Right atrium auricular region (tissue), 2 donors: ENCODE measurements at places on chromosomes 4 and X. TPM values are rescaled to one million over a fixed set of nuclear protein-coding genes. Genes with fewer than 3 reads are reported as not detected.

GRCh38 chrX:118770133-118770760, 42.8 kb downstream of the IL13RA1 start:
- DNase-seq = no peak

- DNase-seq = no peak
Measured at GRCh38 chr4:44462259-44462658, 13.7 kb upstream of the KCTD8 start.

MAGEA2 gene
- total RNA-seq = not detected

DNA sequence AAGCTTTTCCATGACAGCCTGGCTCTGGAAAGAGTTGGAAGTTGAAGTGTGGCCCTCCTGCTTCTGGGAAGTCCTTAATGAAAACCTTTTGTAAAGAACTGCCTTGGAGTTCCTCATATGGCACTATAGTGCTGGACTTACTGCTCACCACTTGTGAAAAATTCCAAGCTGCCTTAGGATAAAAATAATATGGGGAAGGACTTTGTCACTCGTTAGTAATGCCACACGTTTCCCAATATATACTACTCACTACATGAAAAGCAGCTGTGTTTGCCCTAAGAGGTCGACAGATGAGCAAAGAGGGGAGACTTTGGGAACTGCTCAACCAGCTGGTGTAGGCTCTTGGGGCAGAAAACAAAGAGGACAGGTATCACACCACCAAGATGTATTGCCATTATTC, 11.7 kb downstream of the OPHN1 start:
- DNase-seq = no peak

PABPC1L2B gene
- total RNA-seq = not detected

SPARCL1 gene
- 627 TPM for total RNA-seq

DNA sequence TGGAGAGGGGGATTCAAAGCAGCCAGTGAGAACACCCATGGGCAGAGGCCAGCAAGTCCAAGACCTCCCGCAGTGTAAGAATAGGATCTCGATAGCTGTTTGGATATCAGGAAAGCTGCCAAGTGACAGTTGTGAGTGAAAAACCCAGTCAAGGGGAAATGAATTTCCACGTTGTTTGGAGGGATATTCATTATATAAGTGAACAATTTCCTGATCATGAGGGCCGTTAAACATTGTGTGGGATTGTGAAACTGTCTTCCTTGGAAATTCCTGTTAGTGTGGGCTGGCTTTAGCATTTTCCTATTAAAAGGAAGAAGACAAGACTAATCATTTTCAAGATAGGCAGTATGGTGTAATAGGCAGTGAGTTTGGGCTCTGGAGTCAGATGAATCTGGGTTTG, 15.0 kb downstream of the CLDN2 start:
- no peak for DNase-seq

DNA sequence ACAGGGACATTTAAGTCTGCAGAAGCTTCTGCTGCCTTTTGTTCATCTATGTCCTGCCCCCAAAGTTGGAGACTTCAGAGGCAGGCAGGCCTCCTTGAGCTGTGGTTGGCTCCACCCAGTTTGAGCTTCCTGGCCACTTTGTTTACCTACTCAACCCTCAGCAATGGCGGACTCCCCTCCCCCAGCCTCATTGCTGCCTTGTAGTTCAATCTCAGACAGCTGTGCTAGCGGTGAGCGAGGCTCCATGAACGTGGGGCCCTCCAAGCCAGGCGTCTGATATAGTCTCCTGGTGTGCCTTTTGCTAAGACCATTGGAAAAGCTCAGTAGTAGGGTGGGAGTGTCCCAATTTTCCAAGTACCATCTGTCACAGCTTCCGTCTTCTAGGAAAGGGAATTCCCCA, 170.1 kb downstream of the CCNG2 start:
- DNase-seq = no peak

DNA sequence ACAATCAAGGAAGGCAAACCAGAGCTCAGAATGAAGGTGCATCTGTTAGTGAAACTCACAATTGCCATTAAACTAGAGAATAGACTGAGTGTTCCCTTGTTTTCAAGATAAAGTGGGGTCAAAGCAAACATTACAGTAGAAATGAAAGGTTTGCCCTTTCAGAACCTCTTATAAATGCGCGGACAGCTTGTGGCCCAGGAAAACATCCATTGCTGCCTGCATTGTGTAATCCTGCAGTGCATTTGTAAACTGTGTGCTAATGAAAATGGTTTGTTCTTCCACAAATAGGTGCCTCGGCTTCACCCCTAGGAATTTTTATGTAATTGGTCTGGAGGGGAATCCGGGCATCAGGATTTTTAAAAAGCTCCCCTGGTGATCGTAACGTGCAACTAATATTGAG, 62.8 kb downstream of the SNX25 start:
- no peak for DNase-seq

RBM47 gene
- 13.7 TPM for total RNA-seq

DNA sequence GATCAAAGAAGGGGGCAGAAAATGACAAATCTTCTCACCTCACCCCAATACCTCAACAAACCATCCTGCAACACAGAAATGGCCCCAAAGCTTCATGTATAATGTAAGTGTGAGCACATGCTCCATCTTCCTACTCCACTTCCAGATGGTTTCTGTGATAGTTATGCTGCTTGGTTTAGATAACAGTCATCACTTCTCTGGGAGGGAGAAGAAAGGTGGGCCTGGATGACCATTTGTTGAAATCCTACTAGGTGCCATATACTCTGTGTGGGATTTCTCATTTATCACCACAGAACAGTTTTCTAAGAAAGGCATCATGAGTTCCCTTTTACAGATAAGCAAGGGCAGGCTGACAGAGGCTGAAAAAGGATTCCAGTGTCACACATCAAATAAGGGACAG, 31.3 kb upstream of the NXF3 start:
- no peak for DNase-seq
